ENCODE measurements at places on chromosomes 5 and 9.
A peak's percentile ranks its signal among the peaks of the same experiment; 100 is the strongest.

GRCh38 chr9:81804306-81804705, 115.0 kb upstream of the TLE1 start:
- no peak for DNase-seq

GRCh38 chr5:1161108-1161832, 40.1 kb upstream of the SLC6A19 start:
- no peak for DNase-seq

- no peak for DNase-seq
Measured at GRCh38 chr5:40171971-40172370, 507.7 kb upstream of the PTGER4 start.

GRCh38 chr9:14868772-14869583, 41.2 kb downstream of the FREM1 start:
- no peak for DNase-seq

GRCh38 chr5:24623031-24623430, 21.7 kb downstream of the CDH10 start:
- DNase-seq: no peak

DNA sequence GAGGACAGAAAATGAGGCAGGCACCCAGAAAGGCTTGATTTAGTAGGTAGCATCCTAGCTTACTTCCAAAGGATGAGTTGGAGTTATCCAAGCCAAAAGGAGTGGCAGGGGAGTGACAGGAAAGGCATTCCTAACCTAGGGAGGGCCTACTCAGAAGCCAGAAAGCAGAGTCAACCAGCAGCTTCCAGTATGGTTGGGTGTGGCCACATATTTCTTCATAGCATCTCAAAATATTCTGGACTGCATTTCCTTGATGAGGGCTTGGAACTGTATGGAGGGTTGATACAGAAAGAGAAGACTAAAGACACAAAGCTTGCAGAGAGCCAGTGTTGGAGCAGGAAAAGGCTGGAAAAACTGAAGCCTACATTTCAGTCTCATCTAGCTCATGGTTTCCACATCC, 656.8 kb upstream of the DMAC1 start:
- DNase-seq: no peak

- DNase-seq: no peak
Measured at GRCh38 chr5:141602606-141603005, 16.2 kb downstream of the DIAPH1 start.

GRCh38 chr5:176594554-176594953, 15.4 kb downstream of the GPRIN1 start:
- no peak for DNase-seq

GRCh38 chr5:67165526-67166459, 30.8 kb downstream of the CD180 start:
- DNase-seq: peak; percentile 73

DNA sequence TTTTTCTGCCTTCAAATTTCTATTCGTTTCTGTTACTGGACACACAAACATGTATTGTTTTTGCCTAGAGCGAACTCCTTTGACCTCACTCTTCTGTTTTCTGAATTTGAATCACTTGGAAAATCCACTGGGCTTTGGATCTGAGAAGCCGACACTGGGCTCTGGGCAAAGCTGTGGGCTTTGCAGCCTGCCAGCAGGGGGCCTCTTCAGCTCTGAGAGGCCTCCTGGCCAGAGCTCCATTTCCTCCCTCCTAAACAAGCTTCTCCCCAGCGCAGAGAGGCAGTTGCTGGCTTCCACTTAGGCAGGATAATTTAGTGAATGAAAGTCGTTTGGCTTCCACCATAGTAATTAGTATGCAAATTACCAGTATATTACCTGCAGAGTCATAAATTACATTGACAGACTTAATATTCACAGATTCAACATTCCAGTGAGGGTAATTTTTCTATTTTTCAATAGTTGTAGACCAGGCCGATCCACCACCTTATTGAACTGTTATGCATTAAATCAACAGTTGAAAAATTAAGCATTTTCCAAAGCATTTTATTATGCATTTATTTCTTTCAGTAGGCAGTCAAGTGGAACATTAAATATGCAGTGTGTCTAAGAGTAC, 104.0 kb upstream of the ZNF366 start:
- peak; percentile 94 for DNase-seq

Data from hippocampal formation (tissue), 2 donors.